Left forelimb (tissue), 1 donor: ENCODE measurements at places on chromosomes 11 and 22.

GRCh38 chr11:521177-521688, 14.1 kb downstream of the HRAS start:
- DNase-seq, result no peak

DNA sequence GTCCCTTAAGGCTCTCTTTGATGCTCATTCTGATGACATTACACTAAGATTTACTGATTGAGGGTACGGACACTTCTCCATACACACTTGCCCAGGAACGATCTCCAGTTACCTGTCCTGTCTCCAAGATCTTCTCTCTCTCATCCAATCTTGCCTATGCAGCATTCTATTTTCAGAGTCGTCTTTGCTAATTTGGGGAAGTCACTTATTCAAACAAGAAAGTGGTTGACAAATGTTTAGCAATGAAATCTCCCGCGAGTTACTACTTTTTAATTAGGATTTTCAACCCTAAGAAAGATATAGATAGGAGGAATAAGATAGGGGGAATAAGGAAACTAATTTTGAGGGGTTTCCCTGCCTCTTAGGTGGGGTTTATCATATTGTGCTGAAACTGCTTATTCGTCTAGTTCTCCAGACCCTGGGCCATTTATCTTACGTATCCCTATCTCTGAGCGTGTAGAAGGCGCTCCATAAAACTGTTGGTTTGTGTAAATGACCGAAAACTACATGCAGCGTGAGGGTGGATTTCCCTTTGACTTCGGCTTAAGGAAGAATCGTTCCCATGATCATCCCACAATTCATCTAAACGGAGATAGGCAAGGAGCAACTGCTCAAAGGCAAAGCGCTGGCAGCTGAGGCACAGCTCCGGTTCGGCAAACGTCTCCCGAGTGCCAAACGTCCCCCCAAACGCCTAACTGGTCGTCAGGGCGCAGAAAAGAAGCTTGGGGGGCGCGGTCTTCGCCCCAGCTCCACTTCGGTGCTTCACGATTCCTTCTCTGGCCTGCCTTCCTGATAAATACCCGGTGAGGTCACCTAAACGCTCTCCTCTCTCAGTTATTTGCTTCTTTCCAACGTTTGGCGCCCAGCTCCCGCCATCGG, 804 bp downstream of the APIP start:
- no peak for DNase-seq

DNA sequence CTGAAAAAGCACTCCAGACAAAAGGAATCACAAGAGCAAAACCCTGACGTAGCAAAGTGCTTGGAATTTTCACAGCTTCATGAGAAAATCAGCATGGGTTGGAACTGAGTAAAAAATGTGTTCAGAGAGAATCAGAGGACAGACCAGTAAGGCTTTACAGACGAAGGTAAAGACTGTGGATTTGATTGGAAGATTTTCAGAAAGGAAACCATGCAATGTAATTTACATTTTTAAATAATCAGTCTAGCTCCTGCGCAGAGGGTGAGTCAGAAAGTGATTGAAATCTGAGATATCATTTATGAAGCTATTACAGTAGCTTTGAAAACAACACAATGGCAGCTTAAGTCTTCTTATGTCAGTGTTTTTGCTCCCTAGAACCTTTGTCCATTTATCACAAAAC, 1122.3 kb downstream of the LRRC4C start:
- no peak for DNase-seq

DNA sequence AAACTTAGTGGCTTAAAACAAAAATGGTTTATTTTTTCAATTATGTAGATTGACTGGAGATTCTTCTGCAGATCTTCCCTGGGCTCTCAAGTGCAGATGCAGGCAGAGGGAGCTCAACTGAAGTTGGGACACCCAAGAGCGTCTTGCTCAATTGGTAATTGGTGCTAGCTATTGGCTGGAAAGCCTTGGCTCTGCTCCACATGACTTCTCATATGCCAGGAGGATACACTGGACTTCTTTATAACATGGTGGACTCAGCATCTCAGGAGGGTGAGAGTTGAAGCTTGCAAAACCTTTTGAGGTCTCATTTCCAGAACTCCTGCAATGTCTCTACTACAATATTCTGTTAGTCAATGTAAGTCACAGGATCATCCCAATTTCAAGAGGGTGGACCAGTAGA, 42.2 kb upstream of the PRSS23 start:
- DNase-seq, result no peak

GRCh38 chr11:36116161-36116560, 172.3 kb downstream of the LDLRAD3 start:
- DNase-seq, result no peak

DNA sequence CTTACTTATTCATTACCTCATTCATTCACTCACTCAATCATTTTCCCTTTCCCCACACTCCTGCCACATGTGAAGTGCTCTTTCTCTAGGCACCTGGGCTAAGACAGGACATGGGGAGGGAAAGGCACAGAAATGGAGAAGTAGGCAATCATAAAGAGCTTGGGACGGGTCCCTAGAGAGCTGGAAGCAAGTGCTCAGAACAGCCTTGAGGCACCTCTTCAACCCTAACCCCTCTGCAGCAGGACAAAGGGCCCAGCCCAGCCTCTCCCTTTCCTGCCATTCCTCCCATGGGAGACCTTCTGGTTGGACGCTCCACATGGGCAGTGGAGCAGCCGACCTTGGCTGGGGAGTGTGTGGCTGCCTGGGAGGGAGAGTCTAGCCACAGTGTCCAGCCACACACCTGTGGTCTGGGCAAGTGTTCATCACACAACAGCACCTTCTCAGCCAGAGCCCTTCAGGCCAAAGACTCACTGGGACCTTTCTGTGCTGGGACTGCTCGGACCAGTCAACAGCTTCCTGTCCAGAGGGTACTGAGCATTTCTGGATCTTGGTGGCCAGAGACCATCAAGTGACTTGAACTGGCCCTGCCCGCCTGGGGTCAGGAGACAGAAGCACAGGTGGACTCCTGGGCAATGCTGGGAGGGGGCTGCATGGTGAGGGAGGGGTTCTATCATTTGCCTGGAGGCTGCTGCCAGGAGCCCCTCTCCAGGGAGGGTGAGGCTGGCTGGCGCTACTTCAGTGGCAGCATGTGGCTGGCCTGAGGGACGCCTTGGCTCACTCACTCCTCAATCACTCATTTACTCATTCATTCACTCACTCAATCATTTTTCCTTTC, 1.0 kb upstream of the MUC5AC start:
- no peak for DNase-seq

DNA sequence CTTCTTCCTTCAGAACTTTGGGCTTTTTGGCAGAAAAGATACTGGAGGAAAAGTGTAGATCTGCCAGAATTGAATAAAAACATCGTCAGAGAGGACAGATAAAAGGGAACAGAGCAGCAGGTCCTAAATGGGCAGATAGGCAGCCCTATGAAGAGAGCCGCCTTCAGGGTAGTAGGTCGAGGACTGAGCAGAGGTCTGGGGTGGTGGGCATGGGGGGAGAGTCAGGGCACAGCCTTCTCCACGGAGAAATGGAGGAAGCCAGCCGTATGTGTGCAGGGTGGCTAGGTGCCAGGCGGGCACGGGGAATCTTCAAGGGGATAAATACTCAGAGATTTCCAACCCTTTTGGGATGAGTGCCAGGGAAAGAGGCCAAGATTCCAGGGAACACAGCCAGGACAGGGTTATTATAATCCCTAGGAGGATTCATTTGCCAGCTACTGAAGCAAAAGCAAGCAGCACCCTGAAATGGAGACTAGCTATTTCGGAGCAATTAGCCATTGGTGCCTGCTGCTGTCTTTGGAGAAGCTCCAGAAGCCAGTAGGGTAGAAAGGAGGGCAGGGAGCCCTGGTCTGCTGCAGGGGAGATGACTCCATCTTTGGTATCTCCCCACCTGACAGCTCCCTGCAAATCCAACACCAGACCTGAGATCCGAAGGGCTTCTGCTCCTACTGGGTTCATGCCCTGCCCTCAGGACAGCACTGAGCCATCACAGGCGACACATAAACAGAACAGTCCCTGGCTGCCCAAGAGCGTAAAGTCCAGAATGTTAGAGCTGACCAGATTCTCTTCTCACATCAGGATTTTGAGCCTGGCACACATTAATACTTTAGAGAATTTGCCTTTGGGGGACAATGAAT, 174.5 kb upstream of the NTM start:
- DNase-seq, result peak; percentile 73

- DNase-seq, result no peak
Measured at GRCh38 chr11:7858006-7858405, 61.3 kb upstream of the OR5P2 start.

GRCh38 chr22:49768077-49768910, 59.4 kb downstream of the BRD1 start:
- DNase-seq, result peak; percentile 61

- DNase-seq, result no peak
Measured at GRCh38 chr11:80586464-80586863, 1145.6 kb upstream of the TENM4 start.

GRCh38 chr22:31604137-31604705, 57.8 kb downstream of the PISD start:
- no peak for DNase-seq

DNA sequence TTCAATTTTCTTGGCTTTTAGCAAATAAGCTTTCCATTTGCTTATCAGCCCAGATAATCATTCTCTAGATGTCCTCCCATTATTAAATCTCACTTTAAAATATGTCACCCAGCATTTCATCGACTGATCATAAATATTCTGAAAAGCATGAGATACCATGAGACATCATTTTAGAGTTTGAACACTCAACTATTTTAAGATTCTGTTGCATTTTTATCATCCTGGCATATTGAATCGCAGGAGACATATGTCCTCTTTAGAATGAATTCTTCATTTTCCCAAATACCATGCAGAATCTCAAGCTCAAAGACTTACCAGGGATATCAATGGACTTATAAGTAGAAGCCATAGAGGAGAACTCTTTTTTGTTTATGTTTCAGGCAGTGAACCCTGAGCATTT, at the start of gene OR52A5:
TSS of gene OR52A5 (minus strand) at position 361 of the 400 bp plus-strand sequence. CDS start 5,714 bp downstream, outside the sequence.
- no peak for DNase-seq

DNA sequence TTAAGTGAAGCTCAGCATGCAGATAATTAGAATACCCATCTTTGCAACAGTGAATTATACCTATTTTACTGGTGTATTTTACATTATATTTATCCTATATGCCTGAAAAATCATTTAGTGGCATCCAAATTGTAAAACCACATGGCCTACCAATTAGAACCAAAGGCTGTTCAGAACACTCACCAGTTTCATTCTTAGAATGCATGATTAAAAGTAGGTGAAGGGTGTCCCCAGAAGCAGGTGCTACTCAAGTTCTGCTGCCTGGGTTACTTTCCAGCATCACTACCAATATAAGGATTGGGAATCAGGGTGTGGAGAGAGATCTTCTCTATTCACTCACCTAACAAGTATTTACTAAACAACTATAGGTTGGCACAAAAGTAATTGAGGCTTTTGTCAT, 103.3 kb downstream of the SGSM3 start:
- DNase-seq, result no peak

- no peak for DNase-seq
Measured at GRCh38 chr11:118441770-118442275, 5.5 kb downstream of the KMT2A start.

- no peak for DNase-seq
Measured at GRCh38 chr11:130166457-130166784, 6.8 kb downstream of the ST14 start.

DNA sequence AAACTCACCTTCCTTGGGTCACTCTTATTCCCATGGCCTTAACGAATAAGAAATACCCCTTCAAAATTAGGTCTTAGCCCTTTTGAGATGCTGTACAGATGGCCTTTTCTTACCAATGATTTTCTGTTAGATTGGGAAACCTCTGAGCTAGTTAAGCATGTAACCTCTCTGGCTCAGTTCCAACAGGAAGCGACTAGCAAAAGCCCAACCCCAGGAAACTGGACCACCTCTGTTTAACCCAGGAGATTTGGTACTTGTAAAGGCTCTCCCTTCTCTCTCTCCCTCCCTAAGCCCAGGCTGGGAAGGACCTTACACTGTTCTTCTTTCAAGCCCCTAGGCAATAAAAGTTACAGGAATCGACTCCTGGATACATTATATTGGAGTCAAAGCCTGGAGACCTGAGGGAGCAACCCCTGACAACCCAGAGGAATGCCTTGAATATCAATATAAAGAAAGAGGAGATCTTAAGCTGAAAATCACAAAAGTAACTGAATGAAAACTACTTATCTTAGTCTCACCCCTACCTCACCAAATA, 11.7 kb downstream of the APIP start:
- DNase-seq, result no peak

DNA sequence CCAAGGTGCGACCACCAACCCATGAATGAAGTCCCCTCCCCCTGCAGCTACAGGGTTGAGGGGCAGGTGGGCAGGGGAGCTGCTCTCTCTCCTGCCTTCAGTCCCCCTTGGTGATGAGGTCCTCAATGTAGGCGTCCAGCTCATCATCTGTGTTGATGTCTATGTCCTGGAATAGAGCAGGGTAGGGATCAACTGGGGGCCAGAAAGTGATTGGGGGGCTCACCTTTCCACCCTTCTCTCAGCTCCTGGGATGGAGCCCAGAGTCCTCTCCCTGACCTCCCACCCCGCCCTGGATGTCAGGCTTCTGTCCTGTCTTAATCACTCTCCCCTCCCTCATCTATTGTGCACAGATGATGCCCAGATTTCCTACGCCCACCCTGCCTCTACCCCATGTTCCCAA, 41.9 kb downstream of the MORC2 start:
- no peak for DNase-seq
